Activated T-helper 9 cell treated with anti-CD3 and anti-CD28 coated beads, Interleukin-2, amount 50 U/mL, for 16 hours (primary cell): ENCODE measurements at places on chromosomes 16 and 17.
A peak's percentile ranks its signal among the peaks of the same experiment; 100 is the strongest.

GRCh38 chr17:1915889-1916288 is 86.1 kb downstream of the RPA1 start:
- DNase-seq: no peak

DNA sequence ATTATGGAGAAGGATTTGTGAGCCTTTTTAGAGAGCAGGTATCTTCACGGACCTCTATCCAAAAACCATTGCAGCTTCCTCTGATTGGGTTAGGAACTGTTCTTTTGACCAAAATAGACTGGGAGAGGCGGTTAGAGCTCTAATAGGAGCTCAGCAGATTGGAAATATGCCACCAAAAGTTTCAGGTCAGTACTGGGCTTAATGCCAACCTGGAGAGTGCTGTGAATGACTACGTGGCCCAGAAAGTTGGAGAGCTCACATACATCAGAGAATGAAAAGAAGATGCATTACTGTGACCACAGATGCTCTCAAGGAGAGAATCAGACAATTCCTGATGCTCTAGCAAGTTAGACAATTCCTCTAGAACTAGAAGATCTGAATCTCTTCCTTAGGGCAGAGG is 86.5 kb downstream of the ABCA8 start:
- no peak for DNase-seq

GRCh38 chr16:75248142-75248535 is 3.3 kb downstream of the BCAR1 start:
- no peak for DNase-seq

- DNase-seq: no peak
Measured at GRCh38 chr17:41919165-41919817, 540 bp upstream of the ACLY start.

- peak; percentile 39 for DNase-seq
Measured at GRCh38 chr17:29005936-29006511, at the start of gene SEZ6. Gene SEZ6, minus strand, starts transcription at chr17:29006033. Its CDS starts 164 bp downstream, at chr17:29005869.
